ENCODE measurements at places on chromosomes 12 and 14.

DNA sequence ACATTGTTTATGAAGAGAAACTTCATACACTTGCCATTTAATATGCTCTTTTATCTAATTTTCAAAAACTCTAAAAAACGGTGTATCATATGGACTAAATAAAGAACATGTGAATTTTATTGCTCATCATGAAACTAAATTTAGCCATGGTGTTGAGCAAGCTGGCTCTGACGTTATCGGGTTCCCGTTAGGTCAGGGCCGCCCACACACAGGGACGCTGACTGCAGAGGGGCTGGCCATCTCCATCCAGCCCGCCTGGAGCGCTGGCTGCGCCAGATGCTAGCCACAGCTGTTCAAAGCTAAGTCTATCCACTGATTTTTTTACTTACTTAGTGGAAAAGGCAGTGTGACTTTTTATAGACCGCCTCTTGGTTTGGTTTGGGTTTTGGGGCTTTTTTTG lies 36.5 kb upstream of the DYNC1H1 start:
- no peak for DNase-seq

- no peak for DNase-seq
Observed at GRCh38 chr14:68998062-68998461, 19.0 kb upstream of the ACTN1 start.

DNA sequence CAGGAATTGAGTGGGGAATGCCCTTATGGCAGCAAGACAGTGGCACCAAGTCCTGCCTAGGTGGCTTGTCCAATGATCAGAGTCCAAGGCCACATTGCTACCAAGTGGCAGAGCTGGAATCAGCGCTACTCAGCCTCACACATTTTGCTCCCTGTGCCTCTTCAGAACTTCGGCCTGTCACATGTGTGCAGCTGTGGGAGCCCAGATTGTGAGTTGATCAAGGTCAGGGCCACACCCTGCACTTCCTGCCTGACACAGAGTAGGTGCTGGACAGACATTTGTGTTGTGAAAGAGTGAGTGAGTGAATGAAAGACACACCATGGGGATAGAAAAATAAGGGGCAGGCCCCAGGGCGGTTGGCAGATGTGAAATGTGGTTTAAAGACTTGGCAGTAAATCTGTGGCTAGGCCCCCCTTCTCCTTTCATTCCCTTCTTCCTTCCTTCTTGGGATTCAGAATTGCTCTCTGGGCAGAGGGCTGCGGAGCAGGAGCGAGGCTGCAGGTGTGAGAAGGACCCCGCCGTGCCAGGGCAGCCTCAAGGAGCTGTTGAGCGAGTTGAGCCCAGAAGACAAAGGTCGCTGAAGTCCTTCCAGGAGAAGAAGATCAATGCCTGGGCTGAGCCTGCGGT lies 83.5 kb downstream of the SLC25A47 start:
- no peak for DNase-seq

GRCh38 chr12:65637774-65638173 lies 186.5 kb upstream of the HMGA2 start:
- no peak for DNase-seq

DNA sequence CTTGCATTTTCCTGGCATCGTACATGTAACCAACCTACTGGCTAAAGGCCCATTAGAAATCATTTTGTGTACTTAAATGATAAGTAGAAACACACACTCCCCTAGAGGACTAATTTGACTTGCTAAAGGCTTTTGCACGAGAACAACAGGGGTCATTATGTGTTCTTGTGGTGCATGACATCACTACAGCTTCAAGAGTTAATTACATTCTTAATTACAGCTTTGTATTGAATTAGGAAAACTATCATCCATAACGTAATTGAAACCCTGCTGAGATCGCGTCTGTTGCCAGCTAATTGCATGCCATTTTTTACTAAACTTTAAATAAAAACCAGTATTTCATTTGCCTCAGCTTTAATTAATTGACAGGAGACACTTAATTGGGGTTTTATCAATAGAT lies 51.4 kb downstream of the TMEM132C start:
- DNase-seq = no peak

DNA sequence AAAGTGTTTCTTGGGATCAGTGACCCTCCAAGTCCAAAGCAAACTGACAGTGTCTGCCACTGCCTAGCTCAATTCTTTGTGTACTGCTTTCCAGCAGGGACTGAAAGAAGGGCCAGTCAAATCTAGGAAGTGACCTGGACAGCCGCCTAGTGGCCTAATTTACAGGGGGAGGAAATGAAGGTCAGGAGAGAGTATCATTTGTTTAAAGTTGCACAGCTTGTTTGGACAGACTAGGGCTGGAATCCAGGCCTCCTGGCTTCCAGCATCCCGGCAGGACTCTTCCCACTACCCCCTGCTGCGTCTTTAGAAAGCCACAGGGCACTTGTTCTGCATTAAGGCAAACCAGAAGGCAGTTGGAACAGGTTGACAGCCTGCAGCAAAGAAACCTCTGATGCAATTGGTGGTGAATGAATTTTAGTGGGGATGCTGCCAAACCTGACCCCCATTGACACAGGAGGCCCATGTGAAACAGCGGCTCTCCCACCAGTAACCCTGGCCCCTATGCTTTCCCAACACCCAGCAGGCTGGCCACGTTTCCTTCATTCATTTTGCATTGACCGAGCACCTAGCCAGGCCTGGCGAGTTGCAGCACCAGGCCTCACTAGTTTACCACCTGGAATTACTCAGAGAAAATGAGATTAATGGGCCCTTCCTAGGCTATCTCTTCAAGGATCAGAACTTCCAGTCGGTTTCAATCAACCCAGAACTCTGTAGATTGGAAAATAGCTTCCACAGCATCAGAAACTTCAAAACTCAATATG lies 28.2 kb downstream of the GALNT16 start:
- DNase-seq = no peak

DNA sequence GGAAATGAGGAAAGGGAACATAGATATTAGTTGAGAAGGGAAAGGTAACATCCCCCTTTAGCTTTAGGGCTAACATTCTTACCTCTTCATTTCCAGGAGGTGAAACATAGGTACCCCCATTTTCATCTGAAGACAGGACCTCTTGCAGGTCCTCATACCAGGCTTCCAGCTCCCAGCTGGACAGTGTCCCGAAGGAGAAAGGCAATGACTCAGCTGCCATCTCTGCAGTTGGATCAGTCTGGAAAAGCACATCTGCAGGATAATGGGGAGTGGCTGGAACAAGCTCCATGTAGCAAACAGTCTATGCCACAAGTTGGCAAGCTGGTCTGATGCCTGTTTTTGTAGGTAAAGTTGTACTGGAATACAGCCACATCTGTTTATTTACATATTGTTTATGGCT lies 3.1 kb downstream of the DDIT3 start:
- DNase-seq = no peak

DNA sequence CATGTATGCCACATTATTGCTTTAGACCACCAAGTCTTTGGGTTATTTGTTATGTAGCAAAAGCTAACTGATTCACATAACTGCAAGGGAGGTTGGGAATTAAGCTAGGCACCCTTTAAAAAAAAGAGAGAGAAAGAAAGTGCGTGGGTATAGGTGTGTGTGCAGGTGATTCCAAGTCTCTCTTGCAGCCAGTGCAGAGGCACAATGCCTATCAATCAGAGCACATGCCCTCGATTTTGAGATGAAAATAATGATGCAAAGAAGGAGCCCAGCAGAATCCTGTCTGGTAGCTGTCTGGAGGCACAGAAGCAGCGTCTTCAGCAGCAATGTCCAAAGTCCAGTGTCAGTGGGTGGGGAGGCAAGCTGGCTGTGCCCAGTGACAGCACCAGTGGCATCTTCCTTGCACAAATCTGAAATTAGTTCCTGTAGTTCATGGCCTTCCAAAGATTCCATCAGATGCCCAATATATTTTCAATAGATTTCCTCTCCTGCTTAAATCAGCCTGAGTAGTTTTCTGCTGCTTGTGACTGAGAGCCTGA lies 62.4 kb upstream of the TBPL2 start:
- DNase-seq = no peak

DNA sequence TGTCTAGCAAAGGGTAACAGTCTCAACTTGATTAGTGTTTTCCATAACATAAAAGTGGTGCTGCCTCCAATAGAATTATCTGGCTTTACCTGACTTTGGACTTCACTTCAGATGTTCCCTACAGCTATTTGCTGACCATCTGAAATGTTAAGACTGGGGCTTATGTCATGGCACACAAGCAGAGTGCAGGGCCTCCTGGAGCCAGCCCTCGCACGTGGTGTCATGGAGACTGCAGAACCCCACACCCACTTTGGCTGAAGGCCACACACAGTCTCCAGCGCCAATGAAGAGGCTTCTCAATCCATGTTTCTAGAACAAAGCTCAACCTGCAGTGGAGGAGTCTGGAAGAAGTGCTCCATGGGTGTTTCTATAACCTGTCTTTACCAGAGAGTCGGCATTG lies 169.6 kb upstream of the FRMD6 start:
- no peak for DNase-seq

GRCh38 chr14:94143711-94144110 lies 14.3 kb upstream of the IFI27L2 start:
- DNase-seq = no peak

DNA sequence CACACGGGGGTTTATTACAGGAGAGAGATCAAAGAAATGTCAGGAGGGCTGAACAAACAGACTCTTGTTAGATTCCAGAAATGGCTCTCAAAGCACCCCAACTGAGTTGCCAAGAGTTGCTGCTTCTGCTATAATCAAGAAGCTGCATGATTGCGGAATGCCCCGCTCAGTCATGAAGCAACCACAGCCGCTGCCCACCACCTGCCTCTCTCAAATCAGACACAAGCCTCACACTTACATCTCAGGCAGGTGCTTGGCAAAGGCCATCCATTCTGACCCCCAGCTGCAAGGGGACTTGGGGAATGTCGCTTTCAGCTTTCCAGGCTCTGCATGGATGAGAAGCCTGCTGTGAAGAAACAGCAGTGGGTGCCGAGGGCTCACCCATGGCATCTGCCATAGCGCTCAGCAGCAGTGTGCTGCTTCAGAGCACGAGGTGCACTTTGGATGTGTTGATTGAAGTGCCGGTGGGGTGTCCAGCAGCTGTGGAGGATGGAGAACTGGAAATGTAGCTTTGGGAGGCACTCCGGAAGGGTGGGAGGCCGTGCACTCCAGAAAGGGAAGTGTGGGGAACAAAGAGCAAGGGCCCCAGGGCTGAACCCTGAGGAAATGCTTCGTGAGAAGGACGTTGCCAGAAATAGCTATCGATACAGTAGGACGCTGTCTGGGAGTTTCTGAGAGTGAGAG lies 37.7 kb downstream of the LRRC74A start:
- DNase-seq = no peak

- no peak for DNase-seq
Observed at GRCh38 chr14:98230411-98230810, 1041.6 kb downstream of the BCL11B start.

DNA sequence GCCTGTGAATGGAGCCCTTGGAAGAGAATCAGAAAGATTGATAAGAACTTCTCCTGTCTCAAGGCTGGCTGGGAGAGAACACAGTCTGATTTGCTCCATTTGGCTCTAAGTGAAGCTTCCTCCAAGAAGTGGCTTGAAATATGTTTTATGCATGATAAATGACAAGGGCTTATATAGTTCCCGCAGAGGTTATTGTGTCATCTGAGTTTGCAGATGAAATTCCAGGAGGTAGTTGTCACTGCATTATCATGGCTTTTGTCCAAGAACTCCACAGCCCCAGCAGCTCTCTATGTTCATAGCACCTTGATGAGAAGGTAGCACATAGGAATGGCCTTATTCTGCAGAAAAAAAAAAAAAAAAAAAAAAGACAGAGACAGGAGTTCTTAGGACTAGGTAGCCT lies 108.5 kb downstream of the DACT1 start:
- DNase-seq = no peak

- no peak for DNase-seq
Observed at GRCh38 chr12:45703942-45704341, 25.6 kb upstream of the ARID2 start.

GRCh38 chr14:26204728-26205479 lies 392.9 kb downstream of the NOVA1 start:
- no peak for DNase-seq

DNA sequence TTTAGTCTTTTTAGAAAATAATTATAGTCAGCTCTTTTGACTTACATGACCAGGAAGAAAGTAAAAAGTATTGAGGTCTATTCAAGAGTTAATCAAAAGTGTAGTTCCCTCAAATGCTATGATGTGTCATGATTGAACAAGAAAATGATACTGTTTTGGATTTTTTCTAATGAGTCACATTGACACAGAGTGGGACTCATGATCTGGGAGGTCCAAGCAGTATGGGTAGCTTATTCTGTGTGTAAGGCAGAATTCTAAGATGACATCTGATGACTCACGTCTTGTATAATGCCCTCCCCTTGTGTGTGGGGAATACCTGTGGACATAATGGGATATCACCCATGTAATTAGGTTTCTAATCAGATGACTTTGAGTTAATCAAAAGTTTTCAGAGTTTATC lies 178.1 kb upstream of the DDHD1 start:
- DNase-seq = no peak

- DNase-seq = no peak
Observed at GRCh38 chr14:39451811-39452210, 19.6 kb upstream of the FBXO33 start.

DNA sequence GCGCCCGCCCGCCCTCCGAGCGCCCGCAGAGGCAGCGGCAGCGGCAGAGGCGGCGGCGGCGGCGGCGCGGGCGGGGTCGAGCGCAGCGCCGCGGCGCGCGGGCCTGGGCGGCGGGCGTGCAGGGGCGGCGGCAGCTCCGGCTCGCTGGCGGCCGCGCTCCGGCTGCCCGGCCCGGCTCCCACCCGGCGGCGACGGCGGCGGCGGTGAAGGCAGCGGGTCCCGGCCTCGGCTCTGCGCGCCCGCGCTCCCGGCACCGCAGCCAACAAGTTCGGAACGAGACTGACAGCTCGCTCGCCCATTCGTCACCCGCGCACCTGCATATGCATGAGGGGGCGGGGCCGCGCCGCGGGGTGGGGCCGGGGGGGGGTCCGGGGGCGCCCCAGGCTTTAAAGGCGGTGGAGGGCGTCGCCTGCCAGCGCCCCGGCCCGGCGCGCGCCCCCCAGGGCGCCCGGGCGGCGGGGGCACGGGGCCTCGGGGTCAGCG lies at the start of gene JAG2:
Gene JAG2 (minus strand): TSS at position 281 of the 483 bp plus-strand sequence. CDS start 356 bp downstream, outside the sequence.
- peak; percentile 19 for DNase-seq

DNA sequence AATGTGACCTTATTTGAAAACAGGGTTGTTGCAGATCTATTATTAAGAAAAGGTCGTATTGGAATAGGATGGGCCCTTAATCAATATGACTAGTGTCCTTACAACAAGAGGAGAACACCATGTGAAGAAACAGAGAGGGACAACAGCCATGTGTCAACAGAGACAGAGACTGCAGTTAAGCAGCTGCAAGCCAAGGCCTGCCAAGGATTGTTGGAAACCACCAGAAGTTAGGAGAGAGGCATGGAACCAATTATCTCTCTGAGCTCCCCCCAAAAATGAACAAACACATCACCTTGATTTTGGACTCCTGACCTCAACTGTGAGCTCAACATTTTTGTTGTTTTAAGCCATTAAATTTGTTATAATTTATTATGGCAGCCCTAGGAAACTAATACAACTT lies 214.6 kb upstream of the PRKD1 start:
- no peak for DNase-seq

GRCh38 chr14:103697206-103697602 lies 18.0 kb downstream of the XRCC3 start:
- DNase-seq = no peak

GRCh38 chr14:69648480-69649451 lies 37.4 kb downstream of the SUSD6 start:
- DNase-seq = no peak

All from stimulated activated naive CD4-positive, alpha-beta T cell (primary cell).